ENCODE measurements at places on chromosomes 6 and 20.

- no peak for DNase-seq
Observed at GRCh38 chr6:116397914-116398313, 27.2 kb downstream of the DSE start.

DNA sequence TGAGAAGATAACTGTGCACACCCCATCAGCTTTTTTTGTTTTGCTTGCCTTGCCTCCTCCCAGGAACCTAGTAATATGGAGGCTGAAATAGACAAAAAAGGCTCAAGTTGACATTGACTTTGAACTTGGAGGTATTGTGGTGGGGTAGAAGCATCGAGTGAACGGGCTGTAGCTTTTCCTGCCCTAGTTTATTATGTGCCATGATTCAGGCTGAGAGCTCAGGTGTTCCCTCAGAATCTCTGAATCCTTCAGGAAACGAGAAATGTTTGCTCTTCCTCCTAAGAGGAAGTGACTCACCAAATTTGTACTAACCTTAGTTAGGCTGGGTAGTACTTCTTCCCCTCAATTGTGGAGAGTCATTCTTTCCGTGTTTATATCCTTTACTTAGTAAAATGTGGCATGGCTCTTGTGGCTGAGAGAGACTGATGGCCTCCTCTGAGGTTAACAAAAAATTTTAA is 98.8 kb downstream of the SASH1 start:
- no peak for DNase-seq

DNA sequence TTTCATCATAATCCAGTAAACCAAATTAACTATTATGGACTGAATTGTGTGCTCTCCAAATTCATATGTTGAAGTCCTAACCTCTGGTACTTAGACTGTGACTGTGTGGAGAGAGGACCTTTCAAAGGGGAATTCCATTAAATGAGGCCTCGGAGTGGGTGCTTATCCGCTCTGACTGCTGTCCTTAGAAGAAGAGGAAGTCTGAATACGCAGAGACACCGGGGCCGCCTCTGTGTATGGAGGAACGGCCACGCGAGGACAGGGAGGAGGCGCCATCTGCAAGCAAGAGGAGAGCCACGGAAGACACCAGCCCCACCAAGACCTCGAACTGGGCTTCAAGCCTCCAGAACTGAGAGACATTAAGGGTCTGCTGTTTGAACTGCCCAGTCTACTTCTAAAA is 35.6 kb upstream of the RPS6KA2 start:
- DNase-seq, result no peak

DNA sequence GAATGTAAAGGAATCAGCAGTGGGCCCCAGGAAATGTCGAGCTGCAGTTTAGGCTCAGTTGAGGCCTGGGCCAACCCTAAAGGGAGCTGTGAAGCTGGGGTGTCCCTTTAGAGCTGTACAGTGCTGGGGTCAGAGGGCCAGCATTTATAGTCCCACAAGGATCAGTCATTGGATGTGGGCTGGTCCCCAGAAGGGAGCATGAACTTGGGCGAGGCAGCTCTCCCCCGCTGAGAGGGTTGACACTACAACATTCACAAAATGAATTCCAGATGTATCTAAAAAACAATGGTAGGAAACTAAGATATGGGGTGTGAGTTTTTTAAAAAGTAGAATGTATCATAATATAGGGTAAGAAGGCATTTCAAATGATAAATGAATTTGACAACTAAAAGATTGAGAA is 29.7 kb upstream of the TMX4 start:
- DNase-seq, result no peak

DNA sequence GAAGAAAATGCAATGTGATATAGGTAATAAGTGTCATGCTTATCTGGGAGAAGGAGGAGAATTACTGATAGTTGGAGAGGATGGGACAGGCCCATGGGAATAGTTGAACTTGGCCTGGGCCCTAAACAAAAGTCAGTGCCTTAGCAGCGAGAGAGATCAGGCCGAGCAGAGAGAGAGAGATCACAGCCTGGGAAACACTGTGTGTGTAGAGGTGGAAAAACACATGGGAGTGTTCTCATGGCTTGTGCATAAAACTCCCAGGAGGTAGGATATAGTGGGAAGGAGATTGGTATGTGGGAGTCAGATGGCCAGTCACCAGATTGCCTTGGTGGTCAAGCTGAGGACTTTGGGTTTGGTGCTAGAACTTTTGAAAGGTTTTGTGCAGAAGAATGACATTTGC is 47.6 kb downstream of the FIG4 start:
- no peak for DNase-seq

GRCh38 chr6:169849396-169849795 is 98.0 kb downstream of the ERMARD start:
- no peak for DNase-seq

DNA sequence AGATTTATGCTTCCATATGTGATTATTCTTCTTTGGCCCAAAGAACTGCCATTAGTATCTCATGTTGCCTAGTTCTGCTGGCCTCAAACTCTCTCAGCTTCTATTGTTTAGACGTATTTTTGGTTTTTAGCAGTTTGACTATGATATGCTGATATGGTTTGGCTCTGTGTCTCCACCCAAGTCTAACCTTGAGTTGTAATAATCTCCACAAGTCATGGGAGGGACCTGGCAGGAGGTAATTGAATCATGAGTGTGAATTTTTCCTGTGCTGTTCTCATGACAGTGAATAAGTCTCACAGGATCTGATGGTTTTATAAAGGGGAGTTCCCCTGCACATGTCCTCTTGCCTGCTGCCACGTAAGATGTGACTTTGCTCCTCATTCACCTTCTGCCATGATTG is 96.7 kb upstream of the ARG1 start:
- no peak for DNase-seq

GRCh38 chr6:144138542-144138941 is 11.8 kb upstream of the STX11 start:
- DNase-seq, result no peak

DNA sequence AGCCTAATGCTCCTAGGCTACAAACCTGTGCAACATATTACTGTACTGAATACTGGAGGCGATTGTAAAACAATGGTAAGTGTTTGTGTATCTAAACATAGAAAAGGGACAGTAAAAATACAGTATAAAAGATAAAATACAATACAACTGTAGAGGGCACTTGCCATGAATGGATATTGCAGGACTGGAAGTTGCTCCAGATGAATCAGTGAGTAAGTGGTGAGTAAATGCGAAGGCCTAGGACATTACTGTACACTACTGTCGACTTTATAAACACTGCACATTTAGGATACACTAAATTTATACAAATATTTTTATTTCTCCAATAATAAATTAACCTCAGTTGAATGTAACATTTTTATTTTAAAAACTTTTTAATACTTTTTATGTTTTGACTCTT is 485.0 kb downstream of the MMUT start:
- DNase-seq, result no peak

DNA sequence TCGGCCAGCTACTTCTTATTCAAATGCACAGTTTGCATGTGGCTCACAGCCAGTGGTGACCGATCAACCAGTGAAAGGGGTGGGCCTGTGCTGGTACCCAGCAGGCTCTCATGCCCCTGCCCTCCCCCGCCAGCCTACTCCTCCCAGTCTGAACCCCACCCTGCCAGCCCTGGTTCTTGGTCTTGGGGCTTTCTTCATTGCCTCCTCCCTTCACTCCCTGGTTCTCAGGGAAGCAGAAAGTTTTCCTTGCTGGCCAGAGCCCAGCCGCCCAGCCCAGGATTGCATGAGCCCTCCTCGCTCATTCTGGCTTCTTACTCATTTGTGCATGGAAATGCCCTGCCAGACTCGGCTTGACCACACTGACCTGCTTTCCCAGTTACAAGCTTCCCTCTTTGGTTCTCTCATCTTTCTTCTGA is 40.8 kb downstream of the KCNK17 start:
- DNase-seq, result no peak

- no peak for DNase-seq
Observed at GRCh38 chr6:170182781-170183120, 108.1 kb downstream of the DLL1 start.

- DNase-seq, result no peak
Observed at GRCh38 chr6:32668226-32668747, 1.8 kb upstream of the HLA-DQB1 start.

- DNase-seq, result no peak
Observed at GRCh38 chr6:34468378-34468892, 2.6 kb downstream of the PACSIN1 start.

DNA sequence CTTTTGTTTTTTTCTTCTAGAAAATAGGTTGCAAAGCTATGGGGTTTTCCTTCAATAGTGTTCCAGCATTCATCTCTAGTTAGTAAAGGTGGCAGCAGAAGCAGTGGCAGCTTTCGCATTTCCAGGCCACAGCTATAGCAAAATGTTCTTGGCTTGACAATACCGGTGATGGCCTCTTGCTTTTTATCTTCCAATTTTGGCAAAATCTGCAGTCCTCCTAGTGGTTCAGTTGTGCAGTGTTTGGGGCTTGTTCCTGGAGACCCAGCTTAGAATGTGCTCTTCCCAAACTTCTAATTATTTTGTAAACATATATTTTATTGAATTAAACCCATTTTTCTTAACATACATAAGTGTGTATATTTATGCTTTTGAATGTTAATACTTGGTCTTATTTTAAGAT is 370.6 kb upstream of the MAN1A1 start:
- DNase-seq, result no peak

GRCh38 chr6:143614235-143614634 is 63.5 kb upstream of the PHACTR2 start:
- DNase-seq, result no peak

GRCh38 chr6:126824226-126824625 is 294.2 kb upstream of the RSPO3 start:
- no peak for DNase-seq

DNA sequence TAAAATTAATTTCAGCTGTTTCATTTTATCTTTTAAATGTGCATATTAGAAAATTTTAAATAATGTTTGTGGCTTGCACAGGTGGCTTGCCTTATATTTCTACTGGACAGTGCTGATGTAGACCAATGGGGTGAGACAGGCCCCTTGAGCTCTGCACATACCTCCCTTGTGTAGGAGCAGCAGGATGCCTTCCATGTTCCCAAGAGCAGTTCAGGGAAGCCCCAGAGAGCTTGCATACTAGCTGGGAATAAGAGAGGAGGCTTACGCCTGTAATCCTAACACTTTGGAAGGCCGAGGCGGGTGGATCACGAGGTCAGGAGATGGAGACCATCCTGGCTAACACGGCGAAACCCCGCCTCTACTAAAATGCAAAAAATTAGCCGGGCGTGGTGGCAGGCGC is 61.4 kb downstream of the RFPL4B start:
- DNase-seq, result no peak

GRCh38 chr6:155373276-155373675 is 59.0 kb upstream of the TFB1M start:
- no peak for DNase-seq

- DNase-seq, result no peak
Observed at GRCh38 chr6:122749451-122750050, 30.0 kb upstream of the FABP7 start.

GRCh38 chr6:125154761-125155135 is 1.2 kb downstream of the TPD52L1 start:
- no peak for DNase-seq

DNA sequence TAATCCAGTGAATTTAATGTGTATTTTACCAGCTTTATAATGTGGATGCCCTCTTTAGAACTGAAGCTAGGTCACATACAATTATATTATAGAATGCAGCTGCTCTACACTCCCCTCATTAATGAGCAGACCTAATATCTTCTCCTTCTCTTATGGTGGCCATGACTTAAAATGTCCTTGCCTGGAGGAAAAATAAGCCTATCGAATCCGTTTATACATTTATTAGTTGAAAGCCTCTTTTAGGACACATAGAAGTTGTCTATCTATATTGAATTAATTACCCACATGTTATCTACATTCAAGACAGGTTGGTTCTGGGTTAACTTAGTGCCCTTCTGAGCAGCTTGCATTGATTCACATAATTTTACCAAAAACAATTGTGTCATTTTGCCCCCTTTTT is 1716.8 kb downstream of the HACE1 start:
- no peak for DNase-seq

GRCh38 chr20:32547753-32548034 is 37.4 kb downstream of the NOL4L start:
- no peak for DNase-seq

GRCh38 chr6:6723921-6724538 is 135.5 kb downstream of the LY86 start:
- no peak for DNase-seq

DNA sequence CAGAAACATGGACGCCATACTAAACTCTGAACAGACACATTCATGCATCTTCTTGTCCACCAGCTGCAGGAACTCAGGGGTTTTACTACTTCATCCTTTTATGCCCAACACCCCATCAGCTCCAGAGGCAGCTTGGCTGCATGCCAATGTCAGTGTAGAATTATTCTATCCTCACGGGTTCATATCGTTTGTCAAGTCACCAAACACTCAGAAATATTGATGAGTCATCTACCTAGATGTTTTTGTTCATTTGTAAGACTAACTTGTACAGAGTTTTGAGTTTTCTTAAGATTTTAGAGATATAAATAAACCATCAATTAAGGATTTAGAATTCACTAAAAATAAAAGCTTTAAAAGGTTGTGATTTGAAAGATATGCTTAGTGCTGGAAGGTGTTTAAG is 590.7 kb upstream of the FLRT3 start:
- DNase-seq, result no peak
